MG63 (cell line): ENCODE measurements at places on chromosomes 7 and 10. TPM values are rescaled to one million over a fixed set of nuclear protein-coding genes. Genes with fewer than 3 reads are reported as not detected.
A peak's percentile ranks its signal among the peaks of the same experiment; 100 is the strongest.

GRCh38 chr10:44862924-44863323, 48.2 kb upstream of the TMEM72 start:
- no peak for DNase-seq

- no peak for DNase-seq
Observed at GRCh38 chr7:80868566-80868965, 50.3 kb downstream of the SEMA3C start.

GATA3 gene
- not detected in 2 replicates for total RNA-seq

DNA sequence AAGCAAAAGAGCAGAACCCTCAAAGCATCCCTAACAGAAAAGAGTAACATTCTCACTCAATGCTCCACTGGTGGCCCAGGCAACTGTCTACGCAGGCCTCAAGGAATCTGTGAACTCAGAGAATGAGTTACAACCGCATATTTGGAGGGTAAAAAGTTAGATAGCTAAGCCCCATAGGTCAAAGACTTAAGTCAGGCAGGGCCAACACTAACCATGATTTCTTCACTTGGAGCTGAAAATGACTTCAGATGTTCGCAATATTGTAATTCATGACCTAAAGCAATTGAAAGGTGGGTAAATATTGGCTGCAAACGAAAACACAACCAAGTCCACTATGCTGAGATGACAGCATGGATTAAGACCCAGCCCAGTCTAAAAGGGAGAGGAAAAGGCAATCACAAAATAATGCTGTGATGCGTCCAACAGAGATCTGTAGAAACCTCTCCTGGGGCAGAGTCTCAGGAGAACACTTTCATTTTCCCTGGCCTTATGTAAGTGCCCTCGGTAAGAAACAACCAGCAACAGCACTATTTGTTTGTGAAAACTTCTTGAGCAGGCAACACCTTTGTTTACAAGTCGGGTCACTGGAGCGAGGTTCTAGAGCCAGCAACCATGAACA, 176.5 kb downstream of the TNS3 start:
- DNase-seq: no peak

DNA sequence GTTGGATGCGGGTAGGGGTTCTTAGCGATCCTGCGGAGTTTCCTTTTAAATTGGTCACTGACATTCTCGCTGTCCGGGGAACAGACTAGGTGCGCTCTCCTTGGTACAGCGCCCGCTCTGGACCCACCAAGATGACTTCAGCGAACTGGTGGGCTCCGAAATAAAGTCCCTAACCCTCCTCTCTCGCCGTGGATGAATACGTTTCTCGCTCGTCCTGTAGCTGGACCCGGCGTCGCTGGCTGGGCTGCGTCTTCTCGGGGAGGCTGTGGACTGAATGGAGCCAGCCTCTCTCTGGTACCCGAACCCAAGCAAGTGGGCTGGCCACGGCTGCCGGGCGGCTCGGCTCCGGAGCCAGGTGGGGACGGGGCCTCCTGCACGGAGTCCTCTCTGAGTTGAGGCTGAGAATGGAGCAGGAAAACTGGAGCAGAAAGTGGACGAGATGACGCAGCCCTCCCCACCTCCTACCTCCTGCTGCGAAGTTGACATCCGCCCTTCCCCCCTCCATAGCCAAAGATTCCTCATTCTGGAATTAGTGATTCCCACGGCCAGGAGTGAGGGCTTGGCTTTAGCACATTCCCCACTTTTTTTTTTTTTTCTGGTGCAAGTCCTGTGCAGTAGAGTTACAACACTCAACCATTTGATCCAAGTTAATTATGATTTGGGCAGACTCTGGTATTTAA, 1.5 kb downstream of the UNC5B start:
- no peak for DNase-seq

DNA sequence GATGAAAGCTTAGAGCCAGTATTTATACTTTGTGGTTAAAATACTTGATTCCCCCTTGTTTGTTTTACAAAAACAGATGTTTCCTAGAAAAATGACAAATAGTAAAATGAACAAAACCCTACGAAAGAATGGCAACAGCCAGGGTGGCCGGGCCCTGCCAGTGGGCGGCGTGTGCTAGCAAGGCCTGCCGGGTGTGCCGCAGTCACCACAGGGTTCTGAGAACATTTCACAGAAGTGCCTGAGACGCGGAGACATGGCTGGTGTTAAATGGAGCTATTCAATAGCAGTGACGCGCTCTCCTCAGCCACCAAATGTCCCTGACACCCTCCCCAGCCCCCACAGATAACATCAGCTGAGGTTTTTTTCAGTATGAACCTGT, 14.5 kb downstream of the GPR146 start:
- no peak for DNase-seq

GRCh38 chr10:89399956-89400355, 7.5 kb downstream of the IFIT1 start:
- DNase-seq: no peak

DNA sequence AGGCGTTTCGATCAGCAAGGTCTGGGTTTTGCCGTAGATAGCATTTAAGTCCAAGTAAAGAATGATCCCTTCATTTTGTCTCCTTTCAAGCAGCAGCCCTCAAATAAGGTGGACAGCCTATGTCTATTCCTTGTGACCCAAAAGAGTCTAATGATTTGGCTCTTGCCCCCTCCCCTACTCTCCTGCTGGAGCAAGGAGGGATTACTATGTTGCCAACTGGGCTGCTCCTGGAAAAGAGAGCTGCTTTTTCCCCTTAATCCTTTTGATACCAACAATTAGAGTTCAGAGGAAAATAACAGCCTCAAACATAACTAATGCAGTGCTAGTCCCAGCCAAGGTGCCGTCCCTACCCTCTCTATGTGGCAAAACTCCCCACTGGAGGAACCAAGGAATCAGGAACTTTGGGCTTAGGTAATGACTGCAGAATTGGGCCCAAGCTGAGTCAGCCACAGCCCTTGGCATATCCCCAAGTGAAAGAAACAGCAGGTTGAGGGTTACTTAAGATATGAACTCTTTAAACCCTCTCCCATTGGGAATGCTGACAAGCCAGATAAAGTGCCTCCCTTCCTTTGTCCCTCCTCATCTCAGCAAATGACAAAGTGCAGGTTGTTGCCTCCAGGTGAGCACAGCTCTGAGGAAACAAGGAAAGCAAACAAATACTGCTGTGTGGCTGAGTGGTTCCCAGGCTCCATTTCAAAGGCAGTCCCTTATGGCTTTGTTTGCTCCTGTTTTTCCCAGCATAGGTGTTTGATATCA, 643.7 kb downstream of the INHBA start:
- no peak for DNase-seq

DNA sequence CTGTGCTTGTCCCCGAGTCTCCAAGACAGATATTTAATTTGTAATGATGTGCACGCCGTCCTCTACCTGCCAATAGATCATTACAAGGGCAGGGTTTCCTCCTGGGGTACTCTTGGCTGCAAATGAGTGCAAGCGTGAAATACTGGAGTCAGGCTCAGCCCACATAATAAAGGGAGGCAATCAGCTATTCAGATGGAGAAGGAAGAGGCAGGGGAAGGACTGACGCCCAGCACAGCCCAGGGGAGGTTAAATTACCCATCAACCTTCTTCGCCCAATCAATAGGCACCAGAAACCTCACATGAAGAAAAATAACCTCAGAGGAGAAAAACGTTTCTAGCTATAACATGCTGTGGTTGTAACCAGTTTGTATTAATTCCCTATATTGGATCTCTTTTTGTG, 544.9 kb upstream of the ADARB2 start:
- DNase-seq: no peak

PLAU gene
- total RNA-seq: 169 and 219 TPM in 2 replicates

AQP1 gene
- not detected in 2 replicates for total RNA-seq

- no peak for DNase-seq
Observed at GRCh38 chr7:151008143-151008510, 16.2 kb downstream of the ATG9B start.

GRCh38 chr10:96352027-96352426, 6.8 kb downstream of the OPALIN start:
- DNase-seq: no peak

DNA sequence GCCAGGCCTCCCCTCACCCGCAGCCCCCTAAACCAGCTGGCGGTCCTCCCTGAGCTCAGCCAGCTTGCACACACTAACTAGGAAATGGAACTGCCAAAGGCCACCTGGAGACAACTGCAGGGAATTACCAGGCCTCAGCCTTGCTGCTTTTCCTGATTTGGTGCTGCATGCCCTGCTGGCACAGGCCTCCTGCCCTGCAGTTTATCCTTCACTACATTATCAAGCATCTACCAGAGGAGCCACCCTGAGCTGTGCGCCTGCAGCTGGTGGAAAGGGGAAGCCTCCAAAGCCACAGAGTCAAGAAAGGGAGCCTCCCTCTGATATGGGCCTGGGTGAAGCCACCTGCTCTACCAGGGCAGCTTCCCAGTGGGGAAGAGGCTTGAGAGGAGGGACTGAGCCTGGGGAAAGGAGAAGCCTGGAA, 139.8 kb downstream of the GRID1 start:
- peak; percentile 18 for DNase-seq

- no peak for DNase-seq
Observed at GRCh38 chr7:46542076-46542475, 621.0 kb upstream of the IGFBP3 start.

DNA sequence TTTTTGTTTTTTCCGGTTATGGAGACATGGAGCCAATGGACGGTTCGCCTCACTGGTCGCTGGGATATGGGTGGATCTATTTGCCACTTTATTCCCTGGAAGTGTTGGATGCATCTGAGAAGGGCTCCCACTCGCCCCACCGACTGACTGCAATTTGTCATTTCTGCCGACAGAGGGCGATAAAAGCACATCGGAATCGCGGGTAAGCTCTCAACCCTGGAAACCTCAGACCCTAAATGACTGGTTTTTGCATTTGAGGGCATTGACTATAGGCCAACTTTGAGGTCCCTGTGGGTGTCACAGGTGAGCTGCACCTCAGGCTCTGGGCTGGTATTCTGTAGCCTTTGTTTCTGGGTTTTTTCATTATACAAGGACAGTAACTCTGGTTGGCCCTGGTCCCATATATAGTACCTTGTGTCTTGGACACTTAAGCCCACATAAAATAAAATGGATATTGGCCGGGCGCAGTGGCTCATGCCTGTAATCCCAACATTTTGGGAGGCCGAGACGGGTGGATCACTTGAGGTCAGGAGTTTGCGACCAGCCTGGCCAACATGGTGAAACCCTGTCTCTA, 11.9 kb upstream of the OPALIN start:
- peak; percentile 31 for DNase-seq

DNA sequence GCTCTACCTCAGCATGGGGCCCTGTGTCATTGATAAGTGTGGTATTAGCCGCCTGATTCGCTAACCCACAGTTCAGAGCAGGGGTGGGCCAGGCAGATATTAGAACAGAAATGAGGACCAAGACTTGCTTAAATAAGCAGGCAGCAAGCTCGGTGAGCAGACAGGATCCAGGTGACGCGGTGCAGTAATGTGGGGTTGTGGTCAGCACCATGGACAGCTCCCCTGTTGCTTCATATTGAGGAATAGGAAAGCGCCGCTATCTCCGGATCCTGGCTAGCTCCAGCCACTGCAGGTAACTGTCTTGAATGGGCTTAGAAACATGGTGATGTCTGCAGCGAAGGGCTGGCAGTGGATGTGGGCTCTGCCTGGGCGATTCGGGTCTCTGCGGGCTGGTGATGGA, 51.3 kb upstream of the GPR26 start:
- DNase-seq: peak; percentile 41

- DNase-seq: no peak
Observed at GRCh38 chr7:137269240-137269639, 74.3 kb downstream of the PTN start.

DNAJC12 gene
- total RNA-seq: 0.69 TPM in 1 of 2 replicates, not detected in the other

DNA sequence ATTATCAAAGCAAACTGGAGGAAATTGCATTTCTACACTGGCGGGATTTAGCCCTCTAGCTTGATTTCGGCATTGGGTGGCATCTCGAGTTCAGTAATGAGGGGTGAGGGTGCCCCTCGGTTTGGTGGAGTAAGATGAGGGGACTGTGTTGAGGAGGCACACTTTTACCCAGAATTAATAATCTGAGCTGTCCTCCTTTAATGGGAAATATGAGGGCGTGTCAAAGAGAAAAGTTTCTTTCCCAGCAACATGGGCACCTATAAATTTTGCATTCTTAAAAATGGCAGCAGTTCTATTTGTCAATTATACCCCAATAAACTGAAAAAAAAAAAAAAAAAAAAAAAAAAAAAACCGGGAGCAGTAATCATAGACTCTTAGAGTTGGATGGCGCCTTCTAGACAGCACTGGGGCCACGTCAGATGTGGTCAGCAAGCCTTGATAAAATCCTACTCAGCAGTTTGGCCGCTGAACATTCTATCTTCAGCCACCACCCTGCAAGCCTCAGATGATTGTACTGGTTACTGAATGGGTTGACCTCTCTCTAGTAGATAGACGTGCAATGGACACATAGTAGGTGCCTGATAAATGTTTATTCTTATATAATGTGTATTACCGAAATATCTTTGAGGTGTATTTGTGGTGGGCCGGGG, 931 bp downstream of the PAPSS2 start:
- peak; percentile 62 for DNase-seq

- no peak for DNase-seq
Observed at GRCh38 chr10:86972613-86973380, 4.5 kb downstream of the ADIRF start.

ANXA7 gene
- 32.7 and 62.7 TPM in 2 replicates for total RNA-seq

LLCFC1 gene
- total RNA-seq: not detected in 2 replicates

- DNase-seq: no peak
Observed at GRCh38 chr10:82653244-82654155, 778.5 kb downstream of the NRG3 start.

DNA sequence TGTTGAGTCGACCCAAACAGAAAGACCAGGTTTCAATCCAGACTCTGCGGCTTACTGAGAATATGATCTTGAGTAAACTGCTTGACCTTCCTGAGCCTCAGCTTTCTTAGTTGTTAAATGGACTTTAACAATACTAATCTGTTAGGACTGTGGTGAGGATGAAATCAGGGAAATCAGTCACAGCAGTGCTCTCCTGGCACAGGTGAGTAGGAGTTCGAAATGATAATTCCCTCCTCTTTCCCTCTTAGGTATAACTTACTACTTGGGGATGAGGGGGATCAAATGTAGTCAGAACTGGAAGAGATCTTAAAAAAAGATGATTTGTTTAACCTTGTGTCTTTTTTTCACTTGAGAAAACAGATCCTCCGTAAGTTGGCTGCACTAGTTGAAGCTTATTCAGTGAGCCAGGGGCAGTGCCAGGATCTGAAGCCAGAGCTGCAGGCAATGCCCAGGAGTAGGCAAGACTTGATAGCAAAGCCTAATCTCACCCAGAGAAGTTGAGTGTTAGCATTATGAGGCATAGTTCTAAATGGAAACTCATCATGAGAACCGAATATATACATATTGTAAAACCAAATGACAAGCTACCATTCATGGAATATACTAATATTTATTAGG, 1.8 kb upstream of the MAGI2 start:
- DNase-seq: no peak

UBE2D4 gene
- total RNA-seq: 10.7 and 20.7 TPM in 2 replicates

AKR1C8 gene
- total RNA-seq: not detected in 2 replicates

GRCh38 chr10:82392533-82392932, 517.5 kb downstream of the NRG3 start:
- no peak for DNase-seq

- DNase-seq: no peak
Observed at GRCh38 chr10:52252307-52252706, 61.8 kb upstream of the DKK1 start.

FAM25A gene
- 12.0 TPM in 1 of 2 replicates, not detected in the other for total RNA-seq

SFTPA1 gene
- total RNA-seq: not detected in 2 replicates
